Thoracic aorta (tissue), 2 donors: ENCODE measurements at places on chromosomes 11 and 22.

DNA sequence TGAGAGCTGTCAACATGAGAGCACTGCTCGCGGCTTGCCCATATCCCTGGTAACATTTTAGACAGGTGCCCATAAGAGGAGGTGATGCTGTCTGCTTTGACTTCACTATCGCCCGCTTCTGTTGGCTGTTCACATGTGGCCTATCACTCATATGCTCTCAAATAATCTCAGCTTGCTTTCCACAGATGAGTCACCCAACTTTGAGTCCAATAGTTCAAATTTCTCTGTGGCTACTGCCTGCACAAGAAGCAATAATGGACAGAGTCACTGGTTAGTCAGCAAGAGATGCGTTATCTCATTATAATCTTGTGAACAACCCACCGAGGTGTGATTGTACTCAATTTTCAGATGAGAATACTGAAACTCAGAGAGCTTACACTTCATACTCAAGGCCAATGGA is 1714.1 kb downstream of the LRRC4C start:
- DNase-seq: no peak

GRCh38 chr11:49995565-49995964 is 13.2 kb upstream of the OR4C12 start:
- no peak for DNase-seq

DNA sequence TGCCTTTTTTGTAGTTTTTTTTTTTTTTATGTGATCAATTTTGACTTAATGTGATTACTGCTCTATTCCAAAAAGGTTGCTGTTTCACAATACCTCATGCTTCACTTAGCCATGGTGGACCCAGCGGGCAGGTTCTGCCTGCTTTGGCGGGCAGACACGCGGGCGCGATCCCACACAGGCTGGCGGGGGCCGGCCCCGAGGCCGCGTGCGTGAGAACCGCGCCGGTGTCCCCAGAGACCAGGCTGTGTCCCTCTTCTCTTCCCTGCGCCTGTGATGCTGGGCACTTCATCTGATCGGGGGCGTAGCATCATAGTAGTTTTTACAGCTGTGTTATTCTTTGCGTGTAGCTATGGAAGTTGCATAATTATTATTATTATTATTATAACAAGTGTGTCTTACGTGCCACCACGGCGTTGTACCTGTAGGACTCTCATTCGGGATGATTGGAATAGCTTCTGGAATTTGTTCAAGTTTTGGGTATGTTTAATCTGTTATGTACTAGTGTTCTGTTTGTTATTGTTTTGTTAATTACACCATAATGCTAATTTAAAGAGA is 12.5 kb downstream of the CCND1 start:
- DNase-seq: no peak

DNA sequence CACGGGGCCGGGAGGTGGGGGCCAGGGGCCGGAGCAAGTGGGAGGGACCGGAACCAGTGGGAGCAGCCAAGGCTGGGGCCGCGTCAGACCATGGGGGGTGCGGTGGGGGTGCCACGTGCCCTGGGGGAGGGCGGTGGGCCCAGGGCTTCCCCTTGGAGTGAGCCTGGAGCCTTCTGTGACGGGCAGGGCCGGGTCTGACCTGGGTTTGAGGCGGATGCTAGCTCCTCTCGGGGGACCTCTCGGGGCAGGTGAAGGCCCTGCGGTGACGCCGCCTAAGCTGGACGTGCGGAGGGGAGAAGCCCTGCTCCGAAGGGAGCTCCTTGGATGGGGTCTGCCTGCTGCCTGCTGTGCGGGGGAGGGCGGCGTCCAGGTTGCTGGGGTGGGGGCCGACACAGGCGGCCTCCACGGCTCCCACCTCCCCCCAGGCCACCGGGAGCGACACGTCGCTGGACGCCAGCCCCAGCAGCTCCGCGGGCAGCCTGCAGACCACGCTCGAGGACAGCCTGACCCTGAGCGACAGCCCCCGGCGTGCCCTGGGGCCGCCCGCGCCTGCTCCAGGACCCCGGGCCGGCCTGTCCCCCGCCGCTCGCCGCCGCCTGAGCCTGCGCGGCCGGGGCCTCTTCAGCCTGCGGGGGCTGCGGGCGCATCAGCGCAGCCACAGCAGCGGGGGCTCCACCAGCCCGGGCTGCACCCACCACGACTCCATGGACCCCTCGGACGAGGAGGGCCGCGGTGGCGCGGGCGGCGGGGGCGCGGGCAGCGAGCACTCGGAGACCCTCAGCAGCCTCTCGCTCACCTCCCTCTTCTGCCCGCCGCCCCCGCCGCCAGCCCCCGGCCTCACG is 115.0 kb downstream of the CACNA1I start:
- no peak for DNase-seq

DNA sequence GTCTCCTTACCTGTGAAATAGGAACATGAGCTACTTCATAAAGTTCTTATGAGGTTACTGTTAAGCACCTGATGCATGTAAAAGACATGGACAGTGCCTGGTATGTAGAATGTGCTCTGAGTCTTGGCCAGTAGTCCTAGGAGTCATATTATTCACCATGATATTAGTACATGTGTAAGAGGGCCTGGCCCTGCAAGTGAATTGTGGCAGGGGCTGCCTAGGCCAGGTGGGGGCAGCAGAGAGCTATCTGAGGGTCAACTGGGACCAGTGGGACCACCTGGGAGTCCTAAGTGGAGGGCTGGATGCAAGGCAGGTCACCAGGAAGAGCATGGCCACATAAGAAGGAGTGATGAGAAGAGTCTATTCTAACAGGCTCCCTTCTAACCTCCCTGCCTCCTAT is 529.5 kb downstream of the SOX6 start:
- no peak for DNase-seq

- no peak for DNase-seq
Measured at GRCh38 chr11:105741488-105742020, 131.7 kb downstream of the GRIA4 start.

DNA sequence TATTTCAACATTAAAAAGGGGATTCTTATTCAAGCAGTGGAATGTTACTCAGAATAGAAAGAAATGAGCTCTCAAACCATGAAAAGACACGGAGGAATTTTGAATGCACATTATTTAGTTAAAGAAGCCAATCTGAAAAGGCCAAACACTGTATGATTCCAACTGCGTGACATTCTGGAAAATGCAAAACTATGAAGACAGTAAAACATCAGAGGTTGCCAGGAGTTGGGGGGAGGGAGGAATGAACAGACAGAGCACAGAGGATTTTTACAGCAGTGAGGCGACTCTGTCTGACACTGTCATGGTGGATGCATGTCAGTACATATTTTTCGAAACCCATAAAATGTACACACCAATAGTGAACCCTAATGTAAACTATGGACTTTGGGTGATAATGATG is 22.9 kb upstream of the THY1 start:
- no peak for DNase-seq

DNA sequence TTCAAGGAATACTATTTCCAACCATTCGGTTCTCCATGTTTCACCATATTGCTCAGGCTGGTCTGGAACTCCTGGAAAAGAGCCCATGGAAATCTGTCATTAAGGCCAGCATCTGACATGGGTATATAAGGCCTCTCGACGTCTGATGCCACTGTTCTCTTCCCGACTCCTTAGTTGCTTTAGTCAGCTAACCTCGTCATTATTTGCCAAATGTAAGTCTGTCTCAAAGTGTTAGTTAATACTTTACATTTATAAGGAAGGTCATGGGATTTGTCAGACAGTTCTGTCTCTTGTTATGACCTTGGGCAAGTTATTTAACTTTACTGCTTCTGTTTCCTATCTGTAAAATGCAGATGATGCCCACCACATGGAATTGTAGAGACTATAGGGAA is 1.6 kb downstream of the MRPL48 start:
- DNase-seq: no peak

DNA sequence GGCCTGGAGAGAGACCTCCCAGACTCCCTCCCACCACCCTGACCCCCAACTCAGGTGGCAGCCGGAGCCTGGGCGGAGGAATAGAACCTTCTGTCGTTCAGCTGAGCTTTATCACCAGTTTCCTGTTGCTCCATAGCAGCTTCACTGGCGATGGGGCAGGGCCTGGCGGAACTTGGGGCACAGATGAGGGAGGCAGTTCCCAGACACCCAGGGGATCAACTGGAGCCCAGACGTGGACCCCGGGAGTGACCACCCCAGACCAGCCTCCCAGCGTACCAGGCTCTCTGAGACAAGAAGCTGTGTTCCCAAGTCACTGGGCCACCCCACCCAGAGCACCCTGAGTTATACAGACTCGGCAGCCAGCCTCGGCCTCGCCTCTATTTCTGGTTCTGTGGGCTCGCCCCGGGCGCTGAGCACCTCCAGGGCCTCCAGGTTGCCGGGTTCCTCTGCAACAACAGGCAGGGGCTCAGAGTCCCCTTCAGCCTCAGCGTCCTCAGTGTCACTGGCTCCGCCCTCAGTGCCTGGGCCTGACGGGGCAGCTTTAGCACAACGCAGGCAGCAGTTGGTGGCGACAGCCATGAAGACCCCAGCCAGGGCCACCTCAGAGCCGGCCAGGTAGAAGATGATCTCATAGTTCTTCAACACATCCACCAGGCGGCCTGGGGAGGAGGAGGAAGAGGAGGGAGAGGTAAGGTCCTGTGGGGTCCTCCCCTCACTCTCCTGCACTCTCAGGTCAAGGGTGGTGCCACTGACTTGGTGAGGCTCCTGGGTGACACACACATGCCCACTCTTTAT is 5.7 kb downstream of the SLC16A8 start:
- no peak for DNase-seq

- DNase-seq: no peak
Measured at GRCh38 chr11:68355471-68355870, 43.1 kb downstream of the LRP5 start.

DNA sequence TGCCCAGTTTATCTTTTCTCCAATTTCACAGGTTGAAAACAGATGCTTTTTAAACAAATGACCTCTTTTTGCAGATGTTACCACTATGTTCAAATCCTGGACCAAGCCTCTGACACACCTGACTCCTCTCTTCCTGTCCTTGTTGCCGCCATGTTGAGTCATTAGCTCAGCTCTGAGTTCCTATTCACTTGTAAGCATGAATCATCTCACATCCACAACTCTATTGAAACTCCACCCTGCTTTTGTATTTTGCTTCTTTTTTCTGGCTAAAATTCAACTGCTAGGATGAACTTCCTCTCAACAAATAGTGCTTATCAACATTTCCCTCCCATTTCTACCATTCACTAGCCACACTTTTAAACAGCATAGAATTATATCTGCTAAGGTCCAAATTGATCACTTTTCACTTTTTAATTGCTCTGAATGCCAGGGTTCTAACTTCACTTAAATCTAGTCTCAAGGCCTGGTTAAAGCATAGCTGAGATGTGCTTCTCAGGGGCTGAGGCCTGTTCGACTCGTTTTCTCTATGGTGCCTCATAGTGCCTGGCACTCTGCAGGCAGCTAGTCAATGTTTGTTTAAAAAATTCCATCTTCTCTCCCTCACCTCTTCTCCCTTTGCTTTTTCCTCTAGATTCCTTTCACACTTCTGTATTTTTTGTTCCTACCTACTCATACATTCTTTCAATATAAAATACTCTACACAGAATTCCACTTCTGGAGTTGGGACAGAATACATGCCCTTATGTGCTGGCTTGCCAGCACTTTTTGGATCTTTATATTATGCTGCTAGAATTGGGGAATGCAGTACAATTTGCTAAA is 3.9 kb downstream of the JOSD1 start:
- DNase-seq: no peak

DNA sequence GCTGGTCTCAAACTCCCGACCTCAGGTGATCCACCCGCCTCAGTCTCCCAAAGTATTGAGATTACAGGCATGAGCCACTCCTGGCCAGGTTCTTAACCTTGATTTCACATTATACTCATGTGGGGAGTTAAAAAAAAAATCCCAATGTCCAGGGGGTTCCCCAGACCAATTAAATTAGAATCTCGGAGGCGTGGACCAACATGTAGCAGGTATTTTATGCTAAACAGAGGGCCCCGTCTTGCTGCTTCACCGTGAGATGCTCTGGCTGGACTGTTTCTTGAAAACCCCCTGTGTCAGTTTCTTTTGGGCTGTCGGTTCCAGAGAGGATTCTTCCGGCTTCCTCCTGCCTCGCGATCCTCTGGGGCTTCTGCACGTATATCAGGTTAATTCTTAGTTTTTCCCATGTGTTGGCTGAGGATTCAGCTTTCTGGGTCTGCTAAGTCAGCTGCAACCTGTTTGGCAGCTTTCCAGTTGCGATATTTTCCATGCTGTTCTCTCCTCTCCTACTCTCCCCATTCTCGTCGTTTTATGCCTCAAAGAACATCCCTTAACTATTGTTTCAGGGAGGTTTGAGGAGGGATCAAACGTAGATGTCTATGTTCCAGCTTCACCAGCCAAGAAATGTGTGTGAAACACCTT is 50.6 kb upstream of the ACCSL start:
- no peak for DNase-seq

- no peak for DNase-seq
Measured at GRCh38 chr22:21030621-21031544, 1.5 kb downstream of the SLC7A4 start.

DNA sequence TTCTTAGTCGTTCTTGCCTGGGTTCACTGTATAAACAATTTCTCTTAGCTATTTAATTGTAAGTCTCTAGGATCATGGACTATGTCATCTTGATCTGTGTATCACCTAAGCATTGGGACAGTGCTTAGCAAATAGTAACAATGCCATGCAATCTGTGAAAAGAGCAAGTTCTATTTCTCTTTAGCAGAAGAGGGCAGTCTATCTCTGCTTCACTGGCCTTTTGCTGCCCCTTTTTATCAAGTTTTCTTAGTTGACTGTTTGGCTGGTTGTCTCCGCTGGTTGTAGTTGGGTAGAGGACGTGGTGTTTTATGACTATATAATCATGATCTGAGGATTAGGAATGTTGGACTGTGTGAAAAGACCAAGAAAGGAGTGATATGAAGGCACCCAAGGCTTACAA is 315.0 kb downstream of the JRKL start:
- DNase-seq: no peak

DNA sequence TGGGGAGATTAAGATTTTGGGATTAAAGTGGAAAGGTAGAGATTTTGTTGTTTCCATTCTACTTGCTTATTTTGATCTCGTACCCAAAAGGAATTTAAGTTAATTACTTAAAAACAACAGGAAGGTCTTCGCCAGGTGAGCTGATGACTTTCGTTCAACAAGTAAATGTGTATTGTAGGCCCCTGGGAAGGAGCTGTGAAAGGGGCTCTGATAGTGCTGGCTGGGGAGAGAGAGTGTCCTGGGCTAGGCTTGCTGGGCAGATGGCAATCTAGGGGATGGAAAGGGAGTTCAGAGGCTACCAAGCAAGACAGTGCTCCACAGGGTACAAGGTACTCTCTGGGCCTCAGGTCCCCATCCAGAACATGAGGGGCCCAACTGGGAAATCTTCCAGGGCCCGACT is 189.4 kb downstream of the CEP164 start:
- no peak for DNase-seq

GRCh38 chr11:121348220-121348875 is 55.8 kb downstream of the SC5D start:
- DNase-seq: no peak

GRCh38 chr11:12897390-12897789 is 111.7 kb upstream of the RASSF10 start:
- peak; percentile 16 for DNase-seq
